Thoracic aorta (tissue), 2 donors: ENCODE measurements at places on chromosomes 11 and 22.

- no peak for DNase-seq
These were observed 177.6 kb downstream of the MIAT start for GRCh38 chr22:26835023-26835422.

DNA sequence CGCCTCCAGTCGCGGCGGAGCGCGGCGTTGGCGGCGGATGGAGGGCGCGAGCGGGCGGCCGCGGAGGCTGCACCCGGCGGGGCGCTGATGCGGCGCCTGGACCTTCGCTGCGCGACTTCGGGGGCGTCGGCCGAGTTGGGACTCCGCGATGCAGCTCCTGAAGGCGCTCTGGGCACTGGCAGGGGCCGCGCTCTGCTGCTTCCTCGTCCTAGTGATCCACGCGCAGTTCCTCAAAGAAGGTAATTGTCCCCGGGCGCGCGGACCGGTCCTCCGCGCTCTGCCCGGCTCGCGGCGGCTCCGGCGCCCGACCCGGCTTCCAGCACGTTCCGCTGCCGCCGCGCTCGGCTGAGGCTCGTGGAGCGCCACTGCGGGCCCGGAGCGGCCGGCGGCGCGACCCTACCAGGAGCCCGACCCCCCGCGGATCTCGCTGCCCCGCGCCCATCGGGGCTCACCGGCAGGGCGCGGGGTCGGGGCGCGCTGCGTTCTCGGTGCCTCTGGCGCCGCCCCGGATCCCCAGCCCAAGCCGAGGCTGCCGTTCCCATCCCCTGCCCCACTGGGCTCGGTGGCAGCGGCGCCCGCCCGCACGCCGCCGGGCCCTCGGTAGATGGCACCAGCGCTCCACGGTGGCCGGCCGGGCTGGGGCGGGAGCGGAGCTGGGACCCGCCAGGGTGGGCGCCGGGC lies 1251.2 kb downstream of the BRD1 start:
- no peak for DNase-seq

- DNase-seq: no peak
These were observed 82.1 kb upstream of the GALNT18 start for GRCh38 chr11:11703885-11704284.

- no peak for DNase-seq
These were observed 24.9 kb downstream of the COMMD9 start for GRCh38 chr11:36264011-36264972.

- DNase-seq: no peak
These were observed 39.3 kb upstream of the TP53I11 start for GRCh38 chr11:44989831-44990566.

DNA sequence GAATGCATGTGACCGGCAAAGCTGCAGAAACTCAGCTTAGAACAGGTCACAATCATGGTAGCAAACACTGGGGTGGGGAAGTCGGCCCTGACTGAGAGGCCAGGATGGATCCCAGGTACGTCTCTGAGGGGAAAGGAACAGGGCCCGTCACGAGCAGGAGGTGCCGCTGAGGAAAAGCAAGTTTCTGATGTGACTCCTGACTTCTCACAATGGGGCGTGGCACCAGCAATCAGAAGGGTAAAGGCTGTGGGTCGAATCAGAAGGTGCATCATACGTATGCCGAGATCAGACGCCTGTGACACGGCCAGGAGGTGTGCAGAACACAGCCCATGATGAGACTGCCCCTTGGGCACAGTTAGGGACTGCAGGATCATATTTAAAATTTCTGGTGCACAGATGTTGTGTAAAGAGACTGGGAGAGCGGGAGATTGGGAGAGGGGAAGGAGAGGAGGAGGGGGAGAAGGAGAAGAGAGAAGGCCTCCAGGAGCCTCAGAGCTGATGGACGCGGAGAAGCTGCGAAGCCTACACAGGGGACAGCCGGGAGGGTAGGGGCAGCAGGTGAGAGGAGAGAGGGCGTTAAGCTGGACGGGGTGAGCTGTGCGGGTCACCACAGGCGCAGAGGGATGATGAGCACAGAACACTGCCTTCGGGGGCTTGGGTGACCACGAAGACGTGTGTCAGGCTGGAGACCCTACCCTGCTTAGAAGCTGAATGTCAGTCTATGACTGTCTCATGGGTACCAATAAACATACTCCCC lies 30.7 kb downstream of the KRTAP5-5 start:
- no peak for DNase-seq

GRCh38 chr11:131229221-131229620 lies 141.2 kb upstream of the NTM start:
- DNase-seq: no peak
